ENCODE measurements at places on chromosomes 6 and 20.

GRCh38 chr6:139291813-139292619, at the start of gene TXLNB:
TSS of gene TXLNB (minus strand) at chr6:139291998. CDS start at chr6:139288899, 3,099 bp downstream.
- peak; percentile 87 for DNase-seq

DNA sequence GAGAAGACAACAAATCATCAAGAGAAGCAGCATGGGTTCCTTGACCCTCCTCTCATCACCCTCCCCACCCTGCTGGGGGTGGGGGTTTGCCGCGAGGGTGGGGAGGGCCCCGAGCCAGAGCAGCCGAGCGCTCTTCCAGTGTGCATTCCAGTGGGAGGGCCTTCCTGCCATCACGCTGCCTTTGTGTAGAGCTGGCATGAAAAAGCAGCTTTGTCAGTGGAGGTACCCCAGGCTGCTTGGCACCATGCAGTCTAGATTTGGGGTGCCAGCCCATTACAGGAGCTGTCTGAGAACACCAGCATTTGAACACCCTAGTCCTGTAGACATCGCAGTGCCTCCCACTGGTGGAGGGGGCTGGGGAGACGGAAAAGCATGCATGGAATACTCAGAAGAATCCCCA, 12.2 kb downstream of the BAK1 start:
- no peak for DNase-seq

- DNase-seq: no peak
Observed at GRCh38 chr6:154481521-154482013, 28.9 kb downstream of the CNKSR3 start.

GRCh38 chr6:13548500-13549210, 25.7 kb upstream of the SIRT5 start:
- DNase-seq: no peak

- DNase-seq: no peak
Observed at GRCh38 chr20:63979229-63979556, 249 bp downstream of the SAMD10 start.

DNA sequence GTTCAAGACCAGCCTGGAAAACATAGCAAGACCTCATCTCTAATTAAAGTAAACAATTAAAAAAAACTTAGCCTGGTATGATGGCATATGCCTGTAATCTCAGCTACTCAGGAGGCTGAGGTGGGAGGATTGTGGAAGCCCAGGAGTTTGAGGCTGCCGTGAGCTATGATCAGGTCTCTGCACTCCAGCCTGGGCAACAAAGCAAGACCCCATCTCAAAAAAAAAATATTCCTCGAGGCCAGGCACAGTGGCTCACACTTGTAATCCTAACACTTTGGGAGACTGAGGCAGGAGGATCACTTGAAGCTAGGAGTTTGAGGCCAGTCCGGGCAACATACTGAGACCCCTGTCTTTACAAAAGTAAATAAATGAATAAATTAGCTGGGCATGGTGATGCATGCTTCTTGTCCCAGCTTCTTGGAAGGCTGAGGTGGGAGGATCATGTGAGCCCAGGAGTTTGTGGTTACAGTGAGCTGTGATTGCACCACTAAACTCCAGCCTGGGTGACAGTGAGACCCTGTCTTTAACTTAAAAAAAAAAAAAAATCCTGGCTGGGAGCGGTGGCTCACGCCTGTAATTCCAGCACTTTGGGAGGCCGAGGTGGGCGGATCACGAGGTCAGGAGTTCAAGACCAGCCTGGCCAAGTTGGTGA, 9.3 kb upstream of the C2 start:
- no peak for DNase-seq

GRCh38 chr6:11317885-11318771, 85.7 kb upstream of the NEDD9 start:
- DNase-seq: peak; percentile 67

GRCh38 chr6:138963531-138963930, 24.5 kb downstream of the REPS1 start:
- no peak for DNase-seq

GRCh38 chr20:12237772-12238171, 320.1 kb downstream of the BTBD3 start:
- DNase-seq: no peak

DNA sequence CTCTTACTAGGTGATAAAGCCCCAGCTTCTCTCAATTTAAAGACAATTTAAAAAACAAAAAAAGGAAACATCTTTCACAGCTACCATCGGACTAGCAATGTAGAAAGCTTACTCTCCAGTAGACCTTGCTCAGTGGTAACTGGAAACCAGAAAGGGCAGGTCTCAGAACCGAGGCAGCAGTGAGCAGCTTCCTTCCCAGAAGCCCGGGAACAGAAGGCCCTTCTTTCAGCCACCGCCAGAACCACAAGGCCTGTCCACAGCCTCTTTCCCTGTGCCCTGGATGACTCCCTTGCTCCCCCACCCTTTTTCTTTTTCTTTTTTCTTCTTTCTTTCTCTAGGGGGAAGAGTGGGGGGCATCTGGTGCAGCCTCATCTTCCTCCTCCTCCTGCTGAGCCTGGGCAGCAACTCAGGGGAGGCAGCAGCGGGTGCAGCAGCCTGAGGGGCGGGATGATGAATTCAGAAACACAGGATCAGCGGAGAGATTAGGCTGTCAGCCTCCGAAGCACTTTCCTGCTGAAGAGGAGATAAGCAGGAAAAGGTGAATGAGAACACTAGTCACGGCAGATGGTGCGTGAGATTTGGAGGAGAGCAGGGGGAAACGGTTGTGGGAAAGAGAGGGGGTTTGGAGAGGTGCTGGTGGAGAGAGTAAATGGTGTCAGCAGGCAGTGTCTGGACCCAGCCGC, 158.5 kb downstream of the ID4 start:
- DNase-seq: no peak

GRCh38 chr6:16849280-16849987, 88.2 kb upstream of the ATXN1 start:
- no peak for DNase-seq

GRCh38 chr20:54083459-54083858, 13.1 kb upstream of the BCAS1 start:
- no peak for DNase-seq

DNA sequence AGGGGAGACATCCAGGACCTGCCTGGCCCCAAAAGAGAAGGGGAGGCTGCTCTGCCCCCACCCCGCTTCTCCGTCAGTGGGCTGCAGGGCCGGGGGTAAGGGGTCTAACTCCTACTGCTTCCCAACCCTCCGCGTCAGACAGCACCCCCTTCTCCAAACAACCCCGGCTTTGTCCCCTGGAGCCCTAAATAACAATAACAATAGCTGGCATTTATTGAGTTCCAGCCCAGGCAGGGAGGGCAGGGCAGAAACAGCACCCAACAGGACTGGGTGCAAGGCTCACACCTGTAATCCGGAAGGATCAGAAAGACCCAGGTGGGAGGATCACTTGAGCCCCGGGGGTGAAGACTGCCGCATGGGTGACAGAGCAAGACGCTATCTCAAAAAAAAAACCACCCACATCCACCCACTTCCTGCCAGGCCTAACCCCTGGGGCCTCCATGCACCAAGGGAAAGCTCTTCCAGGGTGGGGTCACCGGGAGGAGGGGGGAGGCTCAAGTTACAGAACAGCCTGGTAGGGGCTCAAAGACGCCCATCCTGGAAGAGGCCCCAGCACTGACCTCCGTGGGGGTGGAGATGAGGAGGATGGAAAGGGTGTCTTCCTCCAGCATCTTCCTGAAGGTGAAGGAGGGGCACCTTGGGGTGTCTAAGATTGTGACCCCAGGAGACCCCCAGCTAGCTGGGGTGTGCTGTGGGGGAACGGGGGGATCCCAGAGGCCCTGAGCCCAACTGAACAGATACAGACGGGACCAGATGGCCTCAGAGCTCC, 1.3 kb upstream of the FNDC11 start:
- no peak for DNase-seq

- DNase-seq: peak; percentile 12
Observed at GRCh38 chr6:38671885-38672467, 31.0 kb downstream of the GLO1 start.

DNA sequence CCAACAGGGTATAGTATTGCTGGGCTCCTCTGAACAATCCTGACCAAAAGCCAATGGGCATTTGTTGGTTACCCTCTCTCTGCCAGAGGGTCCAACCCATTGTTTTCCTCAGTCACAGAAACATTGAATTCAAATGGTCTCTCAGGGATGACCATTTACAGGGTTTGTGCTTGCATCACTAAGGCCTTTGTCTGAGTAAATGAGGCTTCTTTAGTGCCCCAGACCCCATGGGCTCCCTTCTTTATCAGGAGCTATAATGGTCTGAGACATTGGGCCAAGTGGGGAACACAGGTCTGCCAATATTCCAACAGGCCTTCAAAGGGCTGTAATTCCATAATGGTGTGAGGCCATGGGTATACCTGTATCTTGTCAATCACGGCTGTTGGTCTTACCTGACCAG, 27.1 kb downstream of the GSTA2 start:
- DNase-seq: no peak

DNA sequence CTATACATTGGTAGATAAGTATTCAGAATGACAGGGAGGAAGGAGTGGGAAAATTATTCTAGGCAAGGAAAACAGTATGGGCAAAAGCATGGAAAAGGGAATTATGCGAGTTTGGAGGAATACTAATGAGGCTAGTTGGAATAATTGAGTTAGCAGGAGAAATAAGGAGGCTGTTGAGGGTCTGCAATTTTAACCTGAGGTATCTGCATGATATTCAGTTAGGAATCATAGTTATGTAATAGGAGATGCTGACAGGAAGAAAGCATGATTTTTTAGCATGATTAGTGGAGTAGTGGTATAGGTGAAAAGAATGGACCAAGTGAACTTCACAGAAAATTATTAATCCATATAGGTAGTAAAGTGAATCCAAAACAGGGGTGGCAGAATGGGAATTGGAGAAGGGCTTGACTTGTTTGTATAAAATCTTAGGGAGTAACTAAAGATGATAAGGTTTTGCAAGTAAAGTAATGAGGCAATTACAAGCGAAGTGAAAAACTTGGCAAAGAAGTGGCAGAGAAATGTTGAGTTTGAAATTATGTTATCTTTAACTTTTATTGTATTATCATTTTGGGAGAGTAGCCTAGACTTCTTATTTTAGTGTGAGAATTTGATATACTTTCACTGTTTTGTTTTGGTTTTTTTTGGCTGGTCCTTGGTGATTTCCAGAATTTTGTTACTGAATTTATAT, 5.7 kb downstream of the STXBP5 start:
- no peak for DNase-seq

DNA sequence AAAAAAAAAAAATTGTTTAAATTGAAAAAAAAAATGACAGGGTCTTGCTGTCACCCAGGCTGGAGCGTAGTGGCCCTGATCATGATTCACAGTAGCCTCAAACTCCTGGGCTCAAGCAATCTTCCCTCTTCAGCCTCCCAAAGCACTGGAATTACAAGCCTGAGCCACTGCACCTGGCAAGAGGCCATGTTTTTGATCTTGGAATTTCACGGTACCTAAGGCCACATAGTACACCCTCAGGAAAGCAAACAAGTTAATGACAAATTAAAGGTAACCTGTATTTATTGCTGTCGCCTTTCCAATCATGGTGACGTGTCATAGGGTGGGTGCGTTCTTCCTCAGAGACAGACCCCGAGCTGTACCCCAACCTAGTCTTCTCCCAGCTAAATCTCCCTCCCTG, 79.2 kb downstream of the LINC00237 start:
- DNase-seq: no peak

- DNase-seq: no peak
Observed at GRCh38 chr6:120903836-120904235, 430.4 kb downstream of the TBC1D32 start.

- DNase-seq: no peak
Observed at GRCh38 chr20:63501818-63502670, 3.2 kb upstream of the EEF1A2 start.

DNA sequence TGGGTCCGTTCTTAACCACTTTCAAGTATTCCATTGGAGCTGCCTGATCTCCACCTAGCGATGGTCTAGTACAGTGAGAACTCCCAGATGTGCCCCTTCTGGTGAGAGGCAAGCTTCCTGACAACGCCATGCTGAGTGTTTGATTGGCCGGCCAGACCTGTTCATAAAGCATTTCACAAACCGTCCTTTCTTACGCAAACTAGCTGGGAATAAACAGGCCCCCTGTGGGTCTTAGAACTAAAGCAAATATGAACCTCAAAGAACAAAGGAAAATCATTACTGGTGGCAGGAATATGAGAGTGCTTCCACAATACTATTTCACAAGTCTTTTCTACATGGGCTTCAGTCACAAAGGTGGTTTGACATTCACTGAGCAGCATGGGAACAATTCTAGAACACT, 15.6 kb upstream of the GCNT2 start:
- no peak for DNase-seq

- DNase-seq: no peak
Observed at GRCh38 chr6:1972962-1973361, 272.4 kb downstream of the GMDS start.
